ENCODE measurements at places on chromosomes 2 and 18.

GRCh38 chr2:106841886-106842645, 43.9 kb downstream of the ST6GAL2 start:
- no peak for DNase-seq

- no peak for DNase-seq
These were observed 42.9 kb upstream of the SPHKAP start for GRCh38 chr2:228224410-228224809.

GRCh38 chr2:212943351-212943750, 208.1 kb downstream of the IKZF2 start:
- DNase-seq = no peak

DNA sequence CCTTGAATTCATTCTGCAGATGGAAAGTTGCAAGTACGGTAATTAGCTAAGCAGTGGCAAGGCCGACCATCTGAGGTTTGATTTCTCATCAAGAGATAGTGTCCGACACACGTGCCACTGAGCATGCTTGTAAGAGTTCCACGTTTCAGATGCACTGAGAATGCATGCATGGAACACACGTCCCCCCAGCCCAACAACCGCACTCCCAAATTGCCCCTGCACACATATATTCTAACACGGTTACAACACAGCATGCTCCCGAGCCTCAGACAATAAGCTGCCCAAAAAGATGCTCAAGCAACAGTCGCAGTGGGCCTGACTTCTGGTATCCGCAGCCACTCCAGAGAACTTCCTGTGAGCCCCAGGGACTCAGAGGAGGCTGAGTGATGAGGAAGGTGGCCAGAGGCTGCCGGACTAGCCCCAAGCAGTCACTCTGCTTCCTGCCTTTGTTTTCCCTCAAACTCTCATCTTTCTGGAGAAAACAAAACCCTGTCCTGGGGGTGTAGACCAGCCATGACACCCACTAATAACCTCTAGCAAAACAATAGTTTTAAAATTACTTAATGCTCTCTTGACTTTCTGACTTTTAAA, 204.0 kb downstream of the TGIF1 start:
- no peak for DNase-seq
